IPS-NIHi11 (cell line): ENCODE measurements at places on chromosomes 4 and X.
A peak's percentile ranks its signal among the peaks of the same experiment; 100 is the strongest.

DNA sequence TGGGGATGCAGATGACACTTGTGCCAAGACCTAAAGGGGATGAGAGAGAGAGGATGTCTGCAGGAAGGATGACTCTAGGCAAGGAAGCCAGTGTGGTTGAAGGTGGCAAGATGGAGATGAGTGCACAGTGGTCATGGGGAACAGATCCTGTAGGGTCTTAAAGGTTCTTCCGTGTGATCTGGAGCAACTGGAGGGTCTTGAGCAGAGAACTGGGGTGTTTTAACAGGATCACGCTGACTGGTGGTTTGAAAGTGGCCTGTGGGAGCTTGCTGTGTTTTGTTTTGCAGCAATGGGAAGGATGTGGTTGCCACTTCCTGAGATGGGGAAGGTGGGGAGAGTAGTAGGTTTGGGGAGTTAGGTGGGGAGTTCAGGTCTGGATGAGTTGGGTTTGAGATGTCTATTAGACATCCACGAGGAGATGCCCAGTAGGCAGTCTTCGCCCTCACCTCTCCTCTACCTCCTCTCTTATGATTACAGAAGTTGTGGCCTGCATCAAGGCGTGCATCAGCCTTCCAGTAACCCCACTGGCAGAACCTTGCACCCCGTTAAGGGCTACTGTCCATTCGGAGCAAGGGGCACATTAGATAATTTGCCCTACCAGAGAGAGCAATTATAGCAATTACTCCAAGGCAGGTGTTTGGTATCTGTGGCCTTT is 1.4 kb upstream of the STBD1 start:
- DNase-seq = no peak

DNA sequence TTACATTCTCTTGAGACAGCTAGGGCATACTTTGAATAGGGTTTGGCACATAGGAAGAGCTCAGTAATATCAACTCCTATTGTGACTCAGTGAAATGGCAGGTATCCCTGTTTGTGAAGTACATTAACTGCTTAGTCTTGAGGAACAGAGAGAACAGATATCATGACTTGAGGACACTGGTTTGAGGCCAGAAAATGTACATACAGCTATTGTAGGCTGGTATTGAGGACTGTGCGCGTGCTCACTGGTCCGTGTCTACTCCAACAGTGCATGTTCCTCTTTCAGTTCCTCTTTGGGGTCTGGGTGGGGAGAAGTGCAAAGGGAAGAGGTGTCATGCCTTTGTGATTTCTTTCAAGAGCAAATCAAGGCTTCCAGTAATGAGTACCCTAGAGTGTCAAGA is 34.6 kb upstream of the TBC1D9 start:
- no peak for DNase-seq

- peak; percentile 46 for DNase-seq
Observed at GRCh38 chr4:113761620-113762185, at the start of gene CAMK2D. Gene CAMK2D (minus strand): TSS chr4:113761738. CDS start chr4:113761068, 670 bp downstream.

- no peak for DNase-seq
Observed at GRCh38 chrX:134622813-134623185, 35.5 kb downstream of the PLAC1 start.

GRCh38 chr4:23878912-23879732 is 10.7 kb downstream of the PPARGC1A start:
- no peak for DNase-seq

- no peak for DNase-seq
Observed at GRCh38 chr4:150023489-150023888, 54.8 kb upstream of the DCLK2 start.

DNA sequence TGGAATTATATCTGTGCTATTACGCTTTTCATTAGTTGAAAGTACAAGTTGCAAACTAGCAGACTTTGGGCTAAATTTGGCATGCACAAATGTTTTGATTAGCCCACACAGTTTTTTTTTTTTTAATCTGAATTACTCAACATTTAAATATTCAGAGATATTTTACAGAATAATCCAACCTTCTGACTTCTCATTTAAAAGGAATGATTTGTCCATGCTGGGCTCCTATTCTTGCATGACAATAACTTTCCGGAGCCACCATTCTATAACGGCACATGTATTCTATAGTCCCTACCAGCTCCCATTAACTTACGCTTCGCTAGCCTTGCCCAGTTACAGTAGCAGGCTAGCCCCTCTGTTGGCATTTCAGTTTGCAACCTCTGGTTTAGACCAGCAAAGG is 219.3 kb upstream of the FTHL17 start:
- DNase-seq = no peak

DNA sequence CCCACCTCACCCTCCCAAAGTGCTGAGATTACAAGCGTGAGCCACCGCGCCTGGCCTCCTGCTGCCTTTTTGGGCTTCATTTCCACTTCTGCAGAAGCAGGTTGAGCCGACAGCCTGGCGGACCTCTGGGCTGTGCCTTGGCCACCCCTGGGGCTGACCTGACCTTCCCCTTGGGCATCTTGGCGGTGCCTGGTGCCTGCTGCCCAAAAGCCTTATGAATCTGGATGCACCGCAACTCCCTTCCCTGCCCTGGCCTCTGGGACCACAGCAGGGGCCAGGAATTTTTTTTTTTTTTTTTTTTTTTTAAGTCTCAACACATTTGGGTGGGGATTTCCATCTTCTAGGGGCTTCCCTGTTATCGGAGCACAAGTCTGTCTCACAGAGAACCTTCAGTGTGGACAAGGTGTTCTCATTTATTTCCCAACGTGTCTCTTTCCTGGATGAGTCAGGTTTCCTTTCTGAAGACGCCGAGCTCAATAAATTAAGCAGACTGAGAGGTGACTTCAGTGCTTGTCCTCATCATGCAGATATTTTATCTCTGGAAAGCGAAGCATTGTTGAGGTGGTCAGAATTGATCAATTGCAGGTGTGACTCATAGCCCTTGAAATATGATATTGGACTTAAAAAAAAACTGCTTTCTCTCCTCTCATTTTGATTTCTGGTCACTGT is 79.7 kb downstream of the SHROOM2 start:
- no peak for DNase-seq

DNA sequence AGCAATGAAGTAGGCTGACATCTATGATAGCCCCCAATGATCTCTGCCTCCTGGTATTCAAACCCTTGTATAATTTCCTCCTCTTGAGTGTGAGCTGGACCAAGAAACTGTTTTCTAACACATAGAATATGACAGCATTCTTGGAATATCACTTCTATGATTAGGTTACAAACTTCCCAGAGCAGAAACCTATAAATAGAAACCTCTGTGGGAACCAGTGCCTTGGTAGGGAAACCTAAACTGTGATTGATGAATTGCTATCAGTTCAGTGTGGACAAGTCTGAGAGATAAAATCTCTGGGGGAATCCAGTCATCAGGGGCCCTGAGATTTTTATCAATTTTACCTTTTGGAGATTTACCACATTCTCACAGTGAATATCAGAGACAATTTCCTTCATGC is 756.5 kb upstream of the AGA start:
- DNase-seq = no peak

GRCh38 chr4:4935974-4936373 is 76.5 kb downstream of the MSX1 start:
- DNase-seq = no peak

DNA sequence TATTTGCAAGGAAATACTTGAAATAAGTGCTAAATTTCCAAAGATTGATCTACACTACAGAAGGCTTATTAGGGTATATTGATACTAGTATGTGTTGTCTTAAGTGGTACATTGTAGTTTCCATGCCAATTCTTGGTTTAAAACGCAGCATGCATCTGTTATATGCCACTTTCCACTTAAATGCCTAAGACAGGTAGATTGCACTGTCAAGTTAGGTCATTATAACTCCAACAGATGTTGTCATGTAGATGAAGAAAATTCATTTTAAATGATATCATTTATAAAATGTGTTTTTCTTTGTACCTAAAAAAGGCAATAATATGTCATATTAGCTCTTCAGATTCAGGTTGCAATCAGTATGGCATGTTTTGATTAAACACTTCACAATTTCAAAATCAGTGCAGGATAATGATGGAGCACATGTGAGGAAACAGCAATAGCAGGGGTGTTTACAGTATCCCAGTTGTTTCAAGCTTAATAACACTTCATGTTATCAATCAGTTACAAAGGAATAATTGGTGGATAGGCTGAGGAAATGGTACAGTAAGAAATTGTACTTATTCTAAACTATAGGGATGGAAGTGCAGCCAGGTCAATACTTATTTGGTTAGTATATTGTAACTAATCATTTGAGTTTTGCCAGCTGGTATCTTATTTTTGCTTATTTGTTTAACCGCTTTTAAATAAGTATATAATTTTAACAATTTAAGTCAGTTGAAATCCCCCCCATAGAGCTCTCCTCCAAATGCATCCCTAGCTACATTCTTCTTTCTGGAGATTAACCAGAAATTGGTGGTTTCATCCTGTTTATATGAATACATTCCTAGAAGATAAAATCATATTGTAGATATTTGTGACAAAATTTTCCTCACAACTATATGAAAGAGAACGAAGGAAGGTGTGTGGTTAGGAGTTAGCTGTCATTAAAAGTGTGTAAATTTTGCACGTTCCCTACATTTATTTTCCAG is 454.4 kb upstream of the ATOH1 start:
- no peak for DNase-seq

- DNase-seq = no peak
Observed at GRCh38 chr4:169205075-169205743, 65.5 kb downstream of the SH3RF1 start.

- peak; percentile 62 for DNase-seq
Observed at GRCh38 chrX:48945517-48946348, 11.7 kb downstream of the OTUD5 start.

GRCh38 chr4:139315221-139315675 is 13.0 kb upstream of the NDUFC1 start:
- DNase-seq = no peak

DNA sequence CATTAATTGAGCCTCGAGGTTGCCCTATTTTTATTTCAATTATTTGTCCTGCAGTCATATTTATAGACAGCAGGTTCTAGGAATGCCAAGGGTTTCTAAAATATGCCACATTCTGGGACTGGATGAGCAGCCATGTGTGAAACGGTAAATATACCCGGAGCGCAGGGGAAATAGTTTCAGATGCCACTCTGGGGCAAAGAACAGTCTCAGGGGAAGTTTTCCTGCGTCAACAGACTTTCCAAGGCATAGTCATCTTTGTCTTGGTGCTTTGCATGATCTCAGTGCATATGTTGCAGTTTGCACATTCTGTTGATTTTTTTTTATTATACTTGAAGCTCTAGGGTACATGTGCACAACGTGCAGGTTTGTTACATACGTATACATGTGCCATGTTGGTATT is 71.0 kb downstream of the GPAT3 start:
- DNase-seq = no peak

DNA sequence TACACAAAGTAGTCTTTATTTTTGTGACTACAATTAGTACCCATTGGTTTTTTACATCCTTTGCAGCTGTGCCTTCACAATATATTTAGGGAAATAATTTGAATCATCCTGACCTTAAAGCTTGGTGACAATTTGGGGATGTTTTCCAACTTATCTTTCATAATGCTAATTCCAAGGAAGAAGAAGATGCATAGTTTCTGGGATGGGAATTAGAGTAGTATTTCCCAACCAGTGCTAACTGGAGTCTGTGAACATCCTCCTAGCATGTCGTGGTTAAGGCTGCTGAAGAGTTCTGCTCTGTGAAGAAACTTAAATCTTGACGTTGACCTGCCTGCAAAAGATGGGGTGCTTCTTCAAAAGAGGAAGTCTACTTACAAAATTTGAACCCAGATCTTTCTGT is 173.5 kb downstream of the ANK2 start:
- DNase-seq = no peak

DNA sequence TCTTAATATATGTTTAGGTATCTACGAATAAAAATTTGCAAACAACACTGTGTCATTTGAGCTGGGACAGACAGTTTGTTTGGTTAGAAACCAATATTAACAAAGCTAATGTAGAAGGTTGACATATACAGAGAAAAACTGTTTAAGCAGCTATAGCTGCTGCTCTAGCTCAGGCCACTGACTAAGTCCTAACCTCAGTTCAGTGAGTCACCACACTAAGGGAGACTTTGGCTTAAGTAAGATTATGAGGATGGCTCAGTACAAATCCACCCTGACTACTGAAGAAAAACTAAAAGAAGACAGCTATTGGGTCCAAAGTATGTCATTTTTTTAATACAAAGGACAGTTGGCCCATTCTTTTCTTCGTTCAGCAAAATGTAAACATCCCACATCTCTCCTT is 717.3 kb upstream of the ACTRT1 start:
- DNase-seq = no peak

DNA sequence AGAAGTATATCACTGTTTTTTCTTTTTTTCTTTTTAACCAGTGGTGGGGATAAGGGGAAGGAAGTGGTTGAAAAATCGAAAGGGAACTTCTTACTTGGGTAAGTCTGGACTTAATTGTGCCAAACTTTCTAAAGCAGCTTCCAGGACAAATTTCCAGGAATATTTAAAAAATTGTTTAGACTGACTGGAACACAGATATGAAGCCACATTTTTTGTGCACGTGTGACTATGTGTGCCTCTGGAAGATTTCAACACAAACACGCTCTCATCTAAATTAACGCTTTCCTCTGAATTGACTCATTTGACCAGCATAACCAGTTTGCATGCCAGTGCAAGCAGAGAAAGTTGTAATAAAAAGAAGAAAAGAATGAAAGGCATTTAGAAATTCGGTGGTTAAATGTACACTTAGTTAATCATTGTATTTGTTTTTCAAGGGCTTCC is 18.8 kb upstream of the YTHDC1 start:
- DNase-seq = no peak

- DNase-seq = no peak
Observed at GRCh38 chr4:79235095-79235494, 90.8 kb downstream of the NAA11 start.

- no peak for DNase-seq
Observed at GRCh38 chr4:36997727-36998126, 246.8 kb upstream of the NWD2 start.

GRCh38 chrX:129694805-129695204 is 40.0 kb upstream of the APLN start:
- no peak for DNase-seq

GRCh38 chr4:171348090-171348489 is 465.1 kb upstream of the GALNTL6 start:
- DNase-seq = no peak

DNA sequence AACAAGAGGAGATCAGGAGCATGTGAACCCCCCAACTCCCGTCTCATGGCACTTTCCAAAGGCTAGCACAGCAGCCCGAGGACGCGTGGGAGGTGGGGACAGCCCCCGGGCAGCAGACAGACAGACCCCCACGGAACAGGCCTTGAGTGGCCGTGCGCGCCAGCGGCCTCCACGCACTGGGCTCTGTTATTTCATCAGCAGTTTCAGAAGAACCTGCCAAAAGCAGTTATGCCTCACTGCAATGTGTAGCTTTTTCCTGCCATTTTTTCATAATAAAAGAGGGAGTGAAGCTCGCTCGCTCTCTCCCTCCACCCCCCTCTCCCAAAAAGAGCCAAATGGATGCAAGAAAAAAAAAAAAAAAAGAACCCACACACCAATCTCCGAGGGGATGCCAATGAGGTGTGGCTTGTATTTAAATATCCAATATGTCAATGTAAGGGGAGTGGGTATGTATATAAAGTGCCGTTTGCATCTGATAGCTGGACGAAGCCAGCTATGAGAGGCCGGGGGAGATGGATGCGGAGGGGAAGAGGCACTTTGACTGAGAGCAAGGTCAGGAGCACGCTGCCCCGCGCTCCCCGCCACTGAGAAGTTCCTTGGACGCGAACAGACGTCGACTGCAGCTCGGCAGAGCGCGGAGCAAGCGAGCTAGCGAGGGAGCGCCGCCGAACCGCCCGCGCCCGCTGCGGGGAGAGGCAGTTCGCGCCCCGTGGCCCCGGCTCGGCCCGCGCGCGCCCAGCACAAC is at the start of gene FGF16:
Gene FGF16 (plus strand): TSS at position 482 of the 745 bp plus-strand sequence. CDS start 286 bp downstream, outside the sequence.
- DNase-seq = peak; percentile 23
